NCI-H345 (cell line): ENCODE measurements at places on chromosomes 3 and 15.

DNA sequence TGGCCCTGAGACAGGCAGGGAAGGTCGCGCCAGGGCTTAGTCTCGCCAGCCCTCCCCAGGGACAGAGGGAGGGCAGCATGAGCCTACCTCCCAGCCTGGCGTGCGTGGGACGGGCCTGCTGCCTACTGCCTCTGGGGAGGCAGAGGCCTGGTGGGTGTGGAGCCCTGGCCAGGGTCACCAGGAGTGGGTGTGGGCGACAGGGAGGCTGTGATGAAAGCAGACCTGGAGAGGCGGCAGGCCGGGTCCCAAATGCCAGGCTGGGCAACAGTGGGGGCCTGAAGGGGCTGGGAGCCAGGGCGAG is 33.1 kb downstream of the PLXNA1 start:
- no peak for DNase-seq

- no peak for DNase-seq
Measured at GRCh38 chr3:27392950-27393679, 23.9 kb upstream of the NEK10 start.

- peak; percentile 39 for DNase-seq
Measured at GRCh38 chr3:179069762-179070390, 1.7 kb downstream of the ZMAT3 start.

DNA sequence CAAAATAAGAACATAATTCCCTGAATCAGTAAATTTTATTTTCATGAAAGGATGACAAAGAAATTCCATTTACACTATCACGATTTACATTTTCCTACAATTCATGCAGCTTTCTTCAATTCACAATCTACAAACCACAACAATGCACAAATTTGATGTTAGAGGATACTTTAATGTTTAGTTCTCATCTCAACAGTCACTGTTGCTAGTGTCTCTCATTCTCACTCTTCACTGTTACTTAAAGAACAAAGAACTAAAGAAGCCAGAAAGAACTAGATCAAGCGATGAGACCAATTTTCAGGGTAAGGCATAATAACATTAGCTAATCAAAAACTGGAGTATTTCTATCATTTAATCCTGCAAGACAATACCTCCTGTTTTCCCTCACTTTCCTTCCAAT is 73.5 kb downstream of the TBL1XR1 start:
- DNase-seq: no peak

DNA sequence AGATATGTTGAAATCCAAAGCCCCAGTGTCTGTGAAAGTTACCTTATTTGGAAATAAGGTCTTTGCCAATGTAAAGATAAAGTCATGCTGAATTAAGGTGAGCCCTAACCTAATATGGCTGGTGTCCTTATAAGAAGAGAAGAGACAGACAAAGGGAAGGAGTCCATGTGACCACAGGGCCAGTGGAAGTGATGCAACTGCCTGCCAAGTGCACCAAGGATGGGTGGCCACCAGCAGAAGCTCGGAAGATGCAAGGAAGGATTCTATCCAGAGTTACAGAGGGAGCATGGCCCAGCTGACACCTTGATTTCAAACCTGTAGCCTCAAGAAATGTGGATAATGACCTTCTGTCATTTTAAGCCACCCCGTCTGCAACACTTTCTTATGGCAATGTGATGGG is 35.3 kb upstream of the PGPEP1L start:
- no peak for DNase-seq

DNA sequence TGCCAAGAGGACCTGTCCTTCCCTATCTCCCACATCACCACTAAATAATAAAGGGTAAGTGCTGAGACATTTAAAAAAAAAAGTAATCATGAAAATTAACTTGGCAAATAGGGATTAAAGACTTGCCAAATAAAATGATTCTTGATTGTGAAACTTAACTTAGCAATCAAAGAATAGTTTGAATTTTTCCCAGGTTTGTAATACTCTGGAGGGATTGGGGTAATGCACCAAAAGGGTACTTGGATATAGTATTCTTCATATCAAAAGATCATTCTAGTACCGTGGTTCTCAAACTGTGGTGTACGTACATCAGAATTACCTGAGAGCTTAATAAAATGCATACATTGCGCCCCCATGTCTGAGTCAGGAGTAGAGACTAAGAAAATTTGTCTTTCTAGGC is 28.5 kb downstream of the CALML4 start:
- no peak for DNase-seq

DNA sequence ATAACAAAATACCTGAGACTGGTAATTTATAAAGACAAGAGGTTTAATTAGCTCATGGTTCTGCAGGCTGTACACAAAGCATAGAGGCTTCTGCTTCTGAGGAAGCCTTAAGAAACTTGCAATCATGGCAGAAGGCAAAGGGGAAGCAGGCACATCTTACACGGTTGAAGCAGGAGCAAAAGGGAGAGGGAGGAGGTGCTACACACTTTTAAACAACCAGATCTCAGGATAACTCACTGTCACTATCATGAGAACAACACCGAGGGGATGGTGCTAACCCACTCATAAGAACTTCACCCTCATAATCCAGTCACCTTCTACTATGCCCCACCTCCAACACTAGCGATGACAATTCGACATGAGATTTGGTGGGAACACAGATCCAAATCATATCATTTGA is 54.4 kb downstream of the ATP8B4 start:
- no peak for DNase-seq
